NCI-H2029 treated with DMSO at 0.1 percent for 48 hours (cell line): ENCODE measurements at places on chromosomes 2 and 18.

GRCh38 chr18:1499265-1499664 lies 594.6 kb downstream of the ADCYAP1 start:
- no peak for DNase-seq

DNA sequence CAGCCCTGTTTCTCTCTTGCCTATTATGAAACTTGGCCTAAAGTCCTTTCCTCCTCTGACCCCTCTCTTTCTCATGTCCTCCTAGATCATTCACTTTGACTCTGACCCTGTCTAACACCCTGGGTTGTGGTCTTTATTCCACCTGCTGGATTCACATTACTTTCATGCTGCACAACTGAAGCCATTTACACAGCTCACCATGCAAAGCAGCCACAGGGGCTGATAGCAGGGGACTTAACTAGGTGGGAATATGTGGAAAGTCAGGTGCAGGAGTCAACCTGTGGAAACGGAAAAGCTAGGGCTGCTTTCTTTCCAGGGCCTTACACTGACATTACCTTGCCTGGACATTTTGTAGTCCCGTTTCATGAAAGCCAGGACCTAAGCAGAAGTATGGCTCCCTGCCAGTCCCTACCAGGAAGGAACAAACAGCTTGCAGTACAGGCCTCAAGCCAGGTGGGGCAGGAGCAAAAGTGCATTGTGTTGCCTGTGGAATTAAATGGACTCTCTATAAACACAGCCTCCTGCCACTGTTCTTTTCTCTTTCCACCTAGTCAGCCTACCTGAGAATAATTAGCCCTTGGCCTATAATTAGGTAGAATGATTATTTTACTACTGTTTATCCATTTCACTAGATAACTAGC lies 11.8 kb downstream of the MAPRE3 start:
- DNase-seq = peak; percentile 83

GRCh38 chr18:42192251-42193248 lies 237.5 kb downstream of the PIK3C3 start:
- DNase-seq = no peak

DNA sequence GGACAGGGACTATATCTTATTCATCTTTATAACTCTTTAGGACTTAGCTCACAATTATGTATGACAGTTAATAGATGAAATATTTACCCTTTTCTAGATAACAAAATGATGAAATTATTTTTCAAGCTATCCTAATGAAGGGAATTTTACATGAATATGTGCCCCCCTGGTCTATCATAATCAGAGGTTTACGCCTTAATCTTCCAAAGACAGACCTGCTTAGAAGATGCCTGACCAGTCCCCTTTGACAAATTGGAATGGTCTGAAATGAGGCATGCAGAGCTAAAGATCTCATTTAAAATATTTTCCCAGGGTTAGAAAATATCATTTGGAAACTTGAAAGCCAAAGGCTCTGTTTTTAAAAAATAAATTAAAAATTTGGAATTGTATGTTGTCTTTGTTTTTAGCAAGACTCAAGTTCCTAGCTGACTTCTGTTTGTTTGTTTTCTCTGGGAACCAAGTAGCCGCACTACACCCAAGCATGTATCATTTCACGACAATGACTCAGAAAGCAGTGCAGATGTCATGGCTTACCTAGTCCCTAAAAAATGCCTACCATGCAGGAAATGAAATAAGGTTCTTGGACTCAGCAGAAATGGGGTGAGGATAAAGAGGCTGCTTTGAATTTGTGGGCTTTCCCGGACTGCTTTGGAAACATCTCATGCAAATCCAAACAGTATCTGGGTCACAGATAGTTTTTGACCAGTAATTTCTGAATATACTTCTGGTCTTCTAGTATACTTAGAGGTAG lies 162.1 kb downstream of the ZEB2 start:
- no peak for DNase-seq

DNA sequence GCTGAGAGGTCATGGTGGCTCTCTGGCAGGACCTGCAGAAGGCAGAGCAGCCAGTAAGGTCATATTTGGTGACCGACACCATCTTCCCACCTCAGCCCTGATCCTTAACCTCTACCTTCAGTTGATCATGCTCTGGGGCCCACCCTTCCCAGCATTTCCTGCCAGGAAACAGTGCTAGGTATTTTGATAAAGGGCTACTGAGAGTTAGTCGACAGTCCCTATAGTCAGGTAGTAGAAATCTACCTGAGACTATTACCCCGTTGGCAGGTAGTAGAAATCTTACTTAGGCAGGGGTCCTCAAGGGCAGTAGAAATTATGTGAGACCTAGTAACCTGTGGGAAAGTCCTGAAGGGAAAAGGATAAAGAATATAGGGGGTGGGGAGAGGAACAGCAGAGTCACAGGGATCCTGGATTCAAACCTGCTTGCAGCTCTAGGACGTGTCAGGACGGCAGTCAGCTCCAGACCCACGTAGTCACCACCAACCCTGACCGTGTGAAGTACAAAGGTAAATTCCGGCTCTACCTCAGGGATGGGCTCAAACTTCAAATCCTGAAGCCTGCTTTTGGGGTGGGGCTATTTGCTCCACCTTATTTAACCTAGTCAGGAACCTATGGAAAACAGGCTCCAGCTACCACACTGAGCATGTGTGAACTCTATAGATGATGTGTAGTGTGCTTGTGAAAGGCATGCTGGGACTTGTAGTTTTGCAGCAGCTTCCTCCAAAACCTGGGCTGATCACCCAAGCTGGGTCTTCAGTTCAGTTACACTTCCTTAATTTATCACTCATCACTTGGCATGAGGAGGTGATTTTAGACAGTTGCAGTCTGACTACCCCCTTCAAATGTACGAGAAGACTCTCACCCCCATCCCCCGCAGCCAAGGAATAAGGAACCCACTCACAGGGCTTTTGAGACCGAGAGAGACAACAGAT lies at the start of gene DQX1:
DQX1 (minus strand) TSS at position 515 of the 932 bp plus-strand sequence; CDS start at position 13, 502 bp downstream.
- no peak for DNase-seq

DNA sequence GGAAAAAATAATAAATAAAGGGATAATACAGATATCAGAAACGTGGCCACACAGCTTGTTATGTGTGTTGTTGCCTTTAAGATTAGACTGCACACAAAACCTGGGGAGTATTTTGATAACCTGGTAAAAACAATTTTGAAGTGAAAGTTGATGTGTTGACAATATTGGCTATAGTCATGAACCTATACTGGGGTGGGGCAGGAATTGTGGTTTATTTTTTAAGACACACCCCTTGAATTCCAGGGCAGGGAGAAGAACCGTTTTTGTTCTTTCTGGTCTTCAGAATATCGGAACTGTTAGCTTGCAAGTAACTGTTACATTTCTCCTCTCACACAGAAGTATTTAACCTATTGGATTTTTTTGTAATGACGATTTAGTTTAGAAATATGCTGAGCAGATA lies 80.4 kb downstream of the LIMS1 start:
- DNase-seq = no peak

GRCh38 chr2:216133397-216133796 lies 24.2 kb downstream of the XRCC5 start:
- no peak for DNase-seq

- DNase-seq = no peak
These were observed 14.3 kb upstream of the ANKRD53 start for GRCh38 chr2:70964133-70964532.

GRCh38 chr2:147501968-147502367 lies 342.9 kb upstream of the ACVR2A start:
- DNase-seq = peak; percentile 87

- no peak for DNase-seq
These were observed 19.2 kb downstream of the GPR75 start for GRCh38 chr2:53840580-53840979.

GRCh38 chr2:56288838-56289580 lies 105.2 kb downstream of the CCDC85A start:
- DNase-seq = no peak

DNA sequence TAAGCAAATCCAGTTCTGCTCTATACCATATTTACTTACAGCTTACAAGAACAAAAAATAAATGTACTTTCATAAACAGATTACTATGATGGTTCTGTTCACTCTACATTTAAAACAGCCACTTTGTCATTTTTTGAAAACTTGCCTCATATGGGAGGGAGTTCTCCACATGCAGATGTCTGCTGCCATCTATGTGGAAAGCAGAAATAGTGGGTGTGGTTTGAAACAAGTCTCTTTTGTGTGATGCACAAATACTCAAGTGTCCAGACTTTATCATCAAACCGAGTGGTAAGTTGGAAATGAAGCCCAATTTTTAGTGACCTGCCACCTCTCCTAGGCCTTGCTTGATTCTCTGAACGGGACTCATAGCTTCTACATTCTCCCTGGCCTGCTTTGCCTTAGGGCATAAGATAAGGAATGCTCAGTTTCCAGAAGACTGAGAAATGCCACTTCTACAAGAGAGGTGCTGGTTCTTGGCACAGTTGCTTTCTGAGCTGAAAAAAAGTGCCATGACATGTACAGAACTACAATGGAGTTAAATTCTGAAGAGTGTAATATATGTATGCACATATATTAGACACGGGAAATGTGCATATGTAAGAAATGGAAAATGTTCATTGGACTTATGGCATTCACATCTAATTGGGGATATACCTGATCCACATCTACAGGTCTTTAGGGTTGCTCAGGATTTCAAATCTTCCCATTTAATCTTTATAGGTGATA lies 221.0 kb downstream of the SLC8A1 start:
- no peak for DNase-seq

DNA sequence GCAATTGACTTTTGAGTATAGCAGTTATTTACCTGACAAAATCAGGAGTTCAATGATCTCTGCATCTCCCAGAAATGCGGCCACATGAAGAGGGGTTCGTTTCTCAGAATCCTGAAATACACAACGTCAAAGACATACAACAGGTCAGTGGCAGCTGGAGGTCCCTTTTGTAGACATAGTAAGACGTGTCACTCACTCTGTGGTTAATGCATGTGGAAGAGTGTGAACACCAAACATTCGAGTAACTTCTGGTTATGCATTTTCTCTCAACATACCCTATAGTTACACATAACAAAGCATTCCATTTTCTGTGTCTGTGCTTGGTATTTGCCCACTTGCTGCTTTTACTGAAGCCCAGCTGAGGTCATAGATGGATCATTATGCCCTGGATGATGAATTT lies 163.6 kb downstream of the ANKRD44 start:
- DNase-seq = no peak

DNA sequence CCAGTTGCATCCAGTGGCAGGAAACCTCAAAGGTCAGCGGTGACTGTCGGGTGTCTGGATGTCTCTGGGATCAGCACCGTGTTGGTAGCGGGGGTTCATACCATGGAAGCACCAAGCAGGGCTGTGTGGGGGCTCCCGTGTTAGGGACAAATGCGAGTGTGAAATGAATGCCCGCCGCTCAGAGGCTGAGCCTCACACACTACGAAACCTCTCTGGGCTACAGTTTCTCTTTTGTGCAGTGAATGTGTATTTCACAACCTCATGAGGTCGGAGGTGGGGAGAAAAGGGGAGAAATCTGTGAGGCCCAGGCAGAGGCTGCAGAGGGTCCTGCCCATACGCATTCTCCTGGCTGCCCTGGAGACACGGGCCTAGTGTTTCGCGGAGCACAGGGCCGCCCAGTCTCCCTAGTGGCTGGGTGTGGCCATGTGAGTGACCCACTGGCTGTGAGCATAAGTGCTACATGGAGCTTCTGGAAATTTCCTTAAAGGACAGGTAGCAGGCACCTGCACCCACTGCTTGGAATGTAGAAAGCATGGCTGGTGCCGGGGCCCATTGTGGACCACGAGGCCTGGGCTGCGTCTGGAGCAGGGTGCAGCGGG lies 138.0 kb upstream of the GLI2 start:
- DNase-seq = no peak

DNA sequence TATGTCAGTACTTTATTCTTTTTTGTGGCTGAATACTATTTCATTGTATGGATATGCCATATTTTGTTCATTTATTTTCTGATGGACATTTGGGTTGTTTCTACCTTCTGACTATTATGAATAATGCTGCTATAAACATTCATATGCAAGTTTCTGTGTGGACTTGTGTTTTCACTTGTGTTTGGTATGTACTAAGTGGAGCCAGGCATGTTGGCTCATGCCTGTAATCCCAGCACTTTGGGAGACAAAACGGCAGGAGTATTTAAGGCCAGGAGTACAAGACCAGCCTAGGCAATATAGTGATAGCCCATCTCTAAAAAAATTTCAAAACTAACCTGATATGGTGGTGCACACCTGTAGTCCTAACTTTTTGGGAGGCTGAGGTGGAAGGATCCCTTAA lies 23.3 kb downstream of the MARCHF7 start:
- no peak for DNase-seq

GRCh38 chr2:136118819-136119716 lies 1.1 kb upstream of the CXCR4 start:
- DNase-seq = no peak

- DNase-seq = no peak
These were observed 40.0 kb downstream of the COA5 start for GRCh38 chr2:98568161-98568956.

DNA sequence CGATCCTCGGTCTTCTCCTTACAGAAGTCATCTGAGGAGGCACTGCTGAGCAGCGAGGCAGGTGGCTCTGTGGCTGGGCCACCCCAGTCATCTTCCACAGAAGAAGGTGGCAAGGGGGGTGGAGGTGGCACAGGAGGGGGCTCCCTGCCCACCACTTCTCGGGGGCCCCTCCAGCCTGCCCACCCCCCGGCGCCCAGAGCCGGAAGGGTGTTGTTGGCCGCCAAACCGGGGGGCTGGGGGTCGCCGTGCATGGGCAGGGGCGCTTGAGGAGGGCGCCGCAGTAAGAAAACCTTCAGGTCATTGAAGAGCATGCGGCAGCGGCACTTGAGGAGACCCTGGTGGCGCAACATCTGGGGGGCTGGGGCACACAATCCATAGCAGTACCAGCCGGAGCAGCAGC lies 2.5 kb downstream of the MARCHF4 start:
- no peak for DNase-seq

DNA sequence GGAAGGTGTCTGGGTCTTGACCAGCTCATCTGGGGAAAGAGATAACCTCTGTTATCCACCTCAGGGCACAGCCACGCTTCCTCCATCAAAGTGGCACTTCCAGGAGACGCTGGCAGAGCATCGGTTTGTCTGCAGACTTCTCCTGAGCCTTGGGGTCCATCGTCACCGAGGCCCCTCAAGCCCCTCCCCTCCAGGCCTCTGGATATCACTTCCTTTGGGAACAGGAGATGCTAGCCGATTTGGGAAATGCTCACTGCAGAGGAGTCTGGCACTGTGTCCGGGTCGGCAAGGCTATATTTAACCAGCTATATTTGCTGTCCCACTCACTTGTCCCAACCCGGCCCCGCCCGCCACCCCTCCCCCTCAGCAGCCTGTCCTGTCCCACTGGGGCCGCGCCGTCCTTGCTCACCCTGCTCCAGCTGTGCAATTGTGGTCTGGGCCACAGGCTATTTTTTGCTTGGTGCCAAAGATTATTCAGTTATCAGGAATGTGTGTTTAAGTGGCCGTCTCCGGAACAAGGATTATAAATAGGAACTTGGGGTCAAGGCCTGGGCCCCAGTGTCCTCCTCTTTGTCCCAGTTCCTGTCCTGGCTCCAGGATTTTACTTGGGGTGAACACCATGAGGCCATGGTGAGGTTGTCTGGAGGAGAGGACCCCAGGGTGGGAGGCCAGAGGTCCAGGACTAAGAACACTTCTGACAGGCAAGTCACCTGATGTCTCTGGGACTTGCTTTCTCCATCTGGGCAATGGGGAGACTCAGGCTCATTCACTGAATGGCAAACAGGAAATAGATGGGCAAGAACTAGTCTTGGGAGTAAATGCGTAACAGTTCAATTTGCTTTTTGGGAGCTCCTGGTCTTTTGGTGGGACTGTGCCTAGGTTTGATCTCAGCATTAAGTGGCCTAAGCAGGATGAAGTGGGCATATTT lies 263.6 kb downstream of the DYSF start:
- DNase-seq = no peak

GRCh38 chr2:168136392-168136977 lies 110.9 kb downstream of the STK39 start:
- DNase-seq = no peak

- no peak for DNase-seq
These were observed 89.4 kb downstream of the UBR3 start for GRCh38 chr2:169916623-169917022.
